Forelimb muscle (tissue), 1 donor: ENCODE measurements at places on chromosomes 5 and 9.

- no peak for DNase-seq
Observed at GRCh38 chr5:42894057-42894456, 82.4 kb upstream of the SELENOP start.

GRCh38 chr5:154369682-154370081 lies 76.1 kb upstream of the SAP30L start:
- DNase-seq, result no peak

- DNase-seq, result no peak
Observed at GRCh38 chr5:168302785-168303184, 11.3 kb downstream of the WWC1 start.

GRCh38 chr5:107428303-107428813 lies 242.4 kb downstream of the EFNA5 start:
- DNase-seq, result no peak

DNA sequence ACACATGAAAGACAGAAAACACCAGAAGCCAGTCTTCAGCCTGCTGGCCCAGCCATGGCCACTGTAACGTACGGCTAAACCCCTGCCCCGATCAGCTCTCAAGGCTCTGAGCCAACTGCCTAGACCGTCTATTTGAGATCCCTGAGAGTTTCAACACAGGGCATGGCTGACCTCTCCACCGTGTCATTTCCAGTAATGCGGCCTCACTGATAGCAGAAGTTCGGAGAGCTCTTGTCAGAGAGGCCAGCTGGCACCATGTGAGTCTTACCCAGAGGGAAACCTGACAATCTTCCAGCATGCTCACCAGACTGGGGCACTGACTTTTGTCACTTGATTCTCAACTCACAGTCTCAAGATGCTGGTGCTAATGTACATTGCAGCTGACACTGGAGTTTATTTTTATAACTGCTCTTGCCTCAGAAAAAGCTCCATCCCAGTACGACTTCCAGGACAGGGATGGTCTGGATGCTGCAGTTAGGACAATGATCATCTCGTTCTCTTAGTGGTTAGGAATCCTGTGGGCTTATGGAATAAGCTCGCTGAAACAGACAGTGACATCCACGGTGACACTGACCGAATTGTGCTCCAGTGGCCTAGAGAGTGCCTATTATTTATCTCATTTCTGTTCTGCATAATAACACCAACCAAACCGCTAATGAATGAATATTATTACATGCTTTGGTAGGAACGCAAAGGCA lies 372.7 kb downstream of the ICE1 start:
- DNase-seq, result no peak

DNA sequence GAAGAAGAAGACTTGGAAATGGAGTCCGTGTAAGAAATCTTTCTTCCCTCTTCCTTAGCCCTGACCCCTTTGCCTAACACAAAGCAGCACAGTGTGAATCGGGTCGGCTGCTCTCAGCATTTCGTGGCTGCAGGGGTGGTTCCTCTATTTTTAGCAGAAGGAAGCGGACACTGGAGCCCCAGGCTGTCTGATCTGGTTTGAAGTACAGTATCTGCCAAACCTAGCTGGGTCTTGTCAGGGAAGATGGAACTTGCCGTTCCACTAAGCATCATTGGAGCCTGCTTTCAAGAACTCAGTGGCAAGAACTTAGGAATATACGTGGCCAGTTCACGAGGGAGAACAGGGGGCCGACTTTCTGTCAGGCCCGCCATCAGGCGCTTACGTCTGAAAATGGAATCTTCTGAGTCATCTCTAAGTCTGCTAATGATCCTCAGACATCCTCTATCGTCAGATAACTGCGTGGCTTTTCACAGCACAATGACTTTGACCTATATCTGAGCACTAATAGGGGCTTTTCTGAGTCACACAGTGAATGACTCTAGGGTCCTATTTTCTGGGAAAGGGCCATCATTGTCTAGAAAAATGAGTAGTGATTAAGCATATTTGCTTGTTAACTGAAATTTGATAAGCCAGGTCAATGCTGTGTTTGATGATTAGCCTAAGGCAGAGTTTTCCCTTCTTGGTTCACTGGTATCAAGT lies 43.3 kb upstream of the NCS1 start:
- DNase-seq, result no peak

DNA sequence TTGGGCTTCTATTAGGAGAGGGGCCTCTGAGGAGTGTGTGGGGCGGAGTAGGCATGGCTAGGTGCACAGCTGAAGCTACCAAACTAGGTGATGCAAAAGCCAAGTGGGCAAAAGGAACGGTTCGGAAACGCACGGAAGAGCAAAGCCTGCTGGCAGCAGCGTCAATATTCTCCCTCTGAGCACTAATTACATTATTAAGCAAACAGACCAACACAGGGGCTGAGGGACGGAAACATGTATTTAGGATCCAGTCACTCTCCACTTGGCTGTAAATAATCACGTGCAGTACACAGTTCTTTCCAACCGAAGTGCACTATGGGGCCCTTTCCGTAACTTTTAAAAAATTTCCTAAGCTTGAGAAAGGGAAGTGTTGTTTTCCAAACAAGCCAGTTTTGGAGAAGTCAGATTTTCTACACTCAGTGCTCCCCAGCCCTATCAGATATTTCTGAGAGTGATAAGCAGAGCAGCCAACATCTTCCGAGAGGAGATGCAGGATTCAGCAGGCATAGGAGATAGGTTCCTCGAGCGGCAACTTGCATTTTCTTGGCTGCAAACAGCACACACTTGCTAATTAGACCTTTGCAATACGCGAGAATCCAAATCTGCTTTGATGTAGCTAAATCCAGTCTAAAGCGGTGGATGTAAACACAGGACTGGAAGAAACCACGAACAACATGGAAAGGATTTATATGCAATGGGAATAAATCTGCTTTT lies 217.2 kb upstream of the TBCA start:
- no peak for DNase-seq

DNA sequence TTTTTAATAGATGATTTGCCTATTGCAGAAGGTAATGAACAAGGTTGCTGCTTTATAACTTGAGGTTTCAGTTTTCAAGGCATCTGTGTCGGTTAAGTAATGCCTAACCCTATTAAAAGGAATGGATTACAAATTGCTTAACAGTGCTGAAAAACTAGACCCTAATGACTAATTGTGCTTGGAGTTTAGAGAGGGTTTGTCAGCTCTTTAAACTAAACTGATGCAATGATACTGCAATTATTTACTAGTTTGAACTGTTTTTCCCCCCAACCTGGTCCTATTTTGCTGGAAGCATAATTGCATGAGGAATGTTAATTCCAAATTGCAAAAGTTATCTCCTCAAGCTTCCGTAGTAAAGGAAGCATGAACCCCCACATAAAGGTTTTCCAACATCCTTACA lies 39.3 kb upstream of the TLX3 start:
- DNase-seq, result no peak

- no peak for DNase-seq
Observed at GRCh38 chr9:27109621-27110020, 596 bp downstream of the TEK start.

GRCh38 chr5:6401410-6401809 lies 23.1 kb upstream of the MED10 start:
- DNase-seq, result no peak

GRCh38 chr9:96509848-96510247 lies 59.9 kb downstream of the HABP4 start:
- no peak for DNase-seq
